NCI-H748 treated with DMSO at 0.1 percent for 48 hours (cell line): ENCODE measurements at places on chromosomes 6 and 20.

GRCh38 chr20:62843656-62844055, 18.0 kb downstream of the TCFL5 start:
- DNase-seq: no peak

DNA sequence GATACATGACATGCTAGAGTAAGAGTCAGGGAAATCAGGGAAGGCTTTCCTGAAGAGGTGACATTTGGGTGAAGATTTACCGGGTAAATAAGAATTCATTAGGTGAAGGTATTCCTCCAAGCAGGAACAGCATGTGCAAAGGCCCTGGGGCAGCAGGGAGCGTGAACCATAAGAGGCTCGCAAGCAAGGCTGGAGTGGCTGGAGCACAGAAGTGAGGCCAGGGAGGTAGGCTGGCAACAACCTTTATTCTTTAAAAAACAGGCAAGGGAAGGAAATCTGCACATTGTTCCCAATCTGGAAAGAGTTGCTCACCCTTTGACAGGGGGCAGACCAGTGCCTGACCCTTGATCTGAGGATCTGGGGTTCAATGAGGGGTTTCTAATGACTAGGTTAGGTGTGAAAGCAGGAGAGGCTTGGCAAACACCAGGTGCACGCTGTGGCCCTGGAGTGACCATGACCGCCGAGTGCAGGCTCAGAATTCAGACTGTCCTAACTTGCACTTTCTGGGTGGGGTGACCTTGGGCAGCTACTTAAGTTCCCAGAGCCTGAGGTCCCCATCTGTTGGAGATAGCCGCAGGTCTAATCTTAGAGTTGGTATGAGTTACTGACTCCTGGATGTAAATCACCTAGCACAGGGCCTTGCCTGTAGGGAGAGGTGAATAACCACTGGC, 1.9 kb downstream of the KIAA1755 start:
- no peak for DNase-seq

DNA sequence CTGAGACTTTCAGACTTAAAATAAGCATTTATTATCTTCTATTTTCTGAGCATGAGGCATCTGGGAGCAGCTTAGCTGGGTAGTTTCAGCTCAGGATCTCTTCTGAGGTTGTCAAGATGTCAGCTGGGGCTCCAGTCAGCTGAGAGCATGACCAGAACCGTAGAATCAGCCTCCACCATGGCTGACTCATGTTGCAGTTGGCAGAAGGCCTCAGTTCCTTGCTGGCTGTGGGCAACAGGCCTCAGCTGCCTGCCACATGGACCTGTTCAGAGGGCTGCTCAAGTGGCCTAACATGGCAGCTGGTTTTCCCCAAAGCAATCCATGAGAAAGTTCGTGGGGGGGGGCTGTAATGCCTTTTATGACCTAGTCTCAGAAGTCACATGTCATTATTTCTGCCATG, 142.3 kb downstream of the LY86 start:
- DNase-seq: no peak

DNA sequence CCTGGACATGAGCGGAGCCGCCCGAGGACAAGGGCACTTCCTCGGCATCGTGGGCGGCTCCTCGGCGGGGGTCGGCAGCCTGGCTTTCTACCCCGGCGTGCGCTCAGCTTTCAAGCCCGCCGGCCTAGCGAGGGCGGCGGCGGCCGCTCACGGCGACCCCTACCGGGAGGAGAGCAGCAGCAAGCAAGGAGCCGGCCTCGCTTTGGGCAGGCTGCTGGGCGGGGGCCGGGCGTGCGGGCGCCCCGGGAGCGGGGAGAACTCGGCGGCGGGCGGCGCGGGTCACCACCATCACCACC, 6.7 kb downstream of the PRDM13 start:
- DNase-seq: no peak

- no peak for DNase-seq
Observed at GRCh38 chr6:104952911-104953399, 4.0 kb upstream of the LIN28B start.

GRCh38 chr6:84808491-84809061, 44.2 kb upstream of the TBX18 start:
- DNase-seq: no peak

GRCh38 chr20:32819992-32820697, 391 bp downstream of the MAPRE1 start:
- DNase-seq: no peak

GRCh38 chr6:14350210-14350609, 232.6 kb downstream of the CD83 start:
- DNase-seq: no peak

DNA sequence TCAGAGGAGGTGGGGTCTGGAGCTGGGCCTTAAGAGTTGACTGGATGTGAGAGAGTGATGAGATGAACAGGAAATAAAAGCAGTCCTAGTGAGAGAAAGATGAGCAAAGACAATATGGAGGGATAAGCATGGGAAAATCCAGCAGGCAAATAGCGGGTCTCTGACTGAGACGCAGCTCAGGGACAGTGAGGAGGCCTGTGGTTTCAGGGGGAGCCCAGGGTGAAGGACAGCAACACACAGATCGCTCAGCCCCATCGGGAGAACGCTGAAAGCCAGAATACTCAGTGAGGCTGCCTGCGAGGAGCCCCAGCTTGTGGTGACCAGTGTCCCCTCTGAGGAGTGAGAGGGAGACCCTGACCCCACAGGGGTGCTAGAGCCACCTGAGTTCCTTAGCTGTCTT, 16.8 kb upstream of the DCDC2 start:
- no peak for DNase-seq

DNA sequence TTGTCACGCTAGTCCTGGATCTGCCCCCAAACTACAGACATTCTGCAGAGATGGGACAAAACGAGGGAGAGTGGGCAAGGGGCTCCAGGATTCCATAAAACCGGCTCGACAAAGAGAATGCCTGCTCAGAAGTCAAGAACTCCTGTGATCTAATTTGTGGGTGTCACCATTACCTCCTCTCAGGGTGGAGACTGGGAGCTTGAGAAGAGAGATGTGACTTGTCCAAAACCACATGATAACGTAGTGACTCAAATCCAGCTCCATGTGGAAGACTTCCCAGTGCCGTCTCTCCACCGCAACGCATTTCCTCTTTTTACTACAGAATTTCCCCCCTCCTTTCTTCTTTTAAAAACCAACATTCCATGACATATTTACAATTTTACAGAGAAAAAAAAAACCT, 44.3 kb downstream of the TRERF1 start:
- DNase-seq: no peak

DNA sequence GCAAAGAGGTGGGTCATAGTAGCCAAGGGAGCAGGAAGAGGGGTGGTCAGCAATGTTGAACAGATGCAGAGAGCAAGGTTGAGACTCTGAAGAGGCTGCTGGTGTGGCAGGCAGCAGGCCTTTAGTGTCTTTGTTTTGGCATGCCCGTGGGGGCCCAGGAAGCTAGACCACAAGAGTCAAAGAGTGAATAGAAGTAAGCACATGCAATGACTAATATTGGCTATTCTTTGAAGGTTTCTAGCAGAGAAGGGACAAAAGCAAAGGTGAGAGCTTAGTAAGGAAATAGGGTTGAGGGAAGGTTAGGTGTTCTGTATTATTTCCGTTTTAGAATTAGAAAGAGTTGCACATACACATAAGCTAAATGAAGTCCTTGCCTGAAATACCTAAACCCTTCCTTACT, 18.8 kb downstream of the TDRD6 start:
- DNase-seq: no peak

DNA sequence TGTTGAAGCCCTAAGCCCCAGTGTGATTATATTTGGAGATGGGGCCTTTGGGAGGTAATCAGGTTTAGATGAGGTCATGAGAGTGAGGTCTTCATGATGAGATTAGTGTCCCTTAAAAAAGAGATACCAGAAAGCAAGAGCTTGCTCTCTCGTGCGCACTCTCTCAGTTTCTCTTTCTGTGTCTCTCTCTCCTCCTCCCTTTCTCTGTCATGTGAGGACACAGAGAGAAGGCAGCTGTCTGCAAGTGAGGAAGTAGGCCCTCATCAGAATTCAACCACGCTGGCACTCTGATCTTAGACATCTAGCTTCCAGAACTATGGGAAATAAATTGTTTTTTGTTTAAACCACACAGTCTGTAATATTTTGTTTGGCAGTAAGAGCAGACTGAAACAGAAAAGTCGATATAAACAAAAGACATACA, 180.5 kb downstream of the IBTK start:
- DNase-seq: no peak

- DNase-seq: no peak
Observed at GRCh38 chr6:75261299-75261698, 17.7 kb upstream of the COX7A2 start.

GRCh38 chr20:19347943-19348456, 135.6 kb downstream of the SLC24A3 start:
- DNase-seq: no peak

- no peak for DNase-seq
Observed at GRCh38 chr6:69527921-69528476, 268.8 kb downstream of the LMBRD1 start.

GRCh38 chr6:37917566-37917965, 98.0 kb downstream of the ZFAND3 start:
- DNase-seq: no peak

- no peak for DNase-seq
Observed at GRCh38 chr6:25217302-25217701, 61.9 kb upstream of the CARMIL1 start.

DNA sequence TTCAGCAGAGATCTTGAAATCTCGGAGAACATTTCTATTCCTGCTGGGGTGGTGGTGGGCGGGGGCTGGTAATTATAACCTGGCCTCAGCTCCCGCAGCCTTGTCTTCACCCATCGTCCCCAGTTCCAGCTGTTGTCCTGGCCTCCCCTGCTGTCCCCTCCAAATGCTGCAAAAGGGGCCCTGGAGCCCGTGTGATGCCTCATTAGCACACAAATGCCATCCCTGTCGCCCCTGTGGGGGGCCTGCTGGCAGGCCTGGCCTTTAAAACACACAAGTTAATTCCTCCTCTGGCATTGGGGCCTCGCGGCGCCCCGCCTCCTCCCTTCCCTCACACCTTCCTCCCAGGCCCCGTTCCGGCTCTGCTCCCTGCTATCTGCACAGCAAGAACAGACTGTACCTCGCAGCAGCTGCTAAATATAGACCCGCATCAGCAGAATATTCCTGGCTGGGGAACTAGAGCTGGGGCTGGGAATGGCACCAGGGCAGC, 85.7 kb downstream of the CDH22 start:
- no peak for DNase-seq

GRCh38 chr6:134020543-134020942, 31.9 kb downstream of the SLC2A12 start:
- no peak for DNase-seq

GRCh38 chr6:40960742-40961430, 78.1 kb downstream of the UNC5CL start:
- DNase-seq: no peak

GRCh38 chr6:119978274-119978889, 628.8 kb upstream of the MAN1A1 start:
- no peak for DNase-seq

- DNase-seq: no peak
Observed at GRCh38 chr6:39076623-39077535, 28.3 kb downstream of the GLP1R start.

DNA sequence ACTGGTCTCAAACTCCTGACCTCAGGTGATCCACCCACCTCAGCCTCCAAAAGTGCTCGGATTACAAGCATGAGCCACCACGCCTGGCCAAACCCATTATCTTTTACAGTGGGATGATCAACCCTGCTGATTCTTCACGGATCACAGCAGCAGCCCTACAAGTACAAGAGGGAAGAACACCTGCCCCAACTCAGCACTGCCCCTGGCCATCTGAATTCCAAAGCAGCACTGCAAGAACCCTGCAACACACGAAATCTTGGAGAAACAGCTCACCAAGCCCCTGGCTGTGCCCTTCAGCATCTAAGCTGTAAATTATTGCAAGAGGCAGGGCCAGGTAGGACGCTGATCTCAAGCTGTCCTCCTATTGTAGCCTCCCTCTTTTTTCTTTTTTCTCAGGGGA, 54.5 kb upstream of the MC3R start:
- DNase-seq: no peak

- DNase-seq: no peak
Observed at GRCh38 chr20:59580146-59580946, 24.0 kb upstream of the PHACTR3 start.

DNA sequence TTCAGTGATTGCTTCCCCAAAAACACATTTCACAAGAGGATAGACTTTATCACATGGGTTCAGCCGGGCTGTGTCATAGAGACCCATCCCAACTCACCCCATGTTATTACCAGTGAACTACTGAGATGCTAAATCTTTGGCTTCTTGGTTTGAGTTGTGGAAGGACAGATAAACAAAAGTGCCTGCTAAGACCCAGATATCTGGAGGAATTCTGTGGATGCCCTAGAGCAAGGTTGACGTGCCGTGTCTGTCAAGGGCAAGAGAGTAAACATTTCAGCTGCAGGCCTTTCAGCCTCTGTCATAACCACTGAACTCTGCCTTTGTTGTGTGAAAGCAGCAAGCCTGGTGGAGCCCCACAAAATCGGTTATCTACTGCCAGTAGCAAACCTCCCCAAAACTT, 11.2 kb upstream of the THBD start:
- no peak for DNase-seq

GRCh38 chr6:166515072-166515810, 71.2 kb downstream of the RAMACL start:
- DNase-seq: no peak

GRCh38 chr6:159532155-159532554, 160.9 kb downstream of the SOD2 start:
- DNase-seq: no peak

- no peak for DNase-seq
Observed at GRCh38 chr6:168032005-168032760, 34.7 kb downstream of the KIF25 start.

GRCh38 chr6:162887981-162888689, 160.4 kb downstream of the PACRG start:
- DNase-seq: no peak

GRCh38 chr6:33595001-33595846, 15.1 kb upstream of the BAK1 start:
- no peak for DNase-seq

GRCh38 chr20:47127999-47128398, 228.5 kb downstream of the ZMYND8 start:
- no peak for DNase-seq

DNA sequence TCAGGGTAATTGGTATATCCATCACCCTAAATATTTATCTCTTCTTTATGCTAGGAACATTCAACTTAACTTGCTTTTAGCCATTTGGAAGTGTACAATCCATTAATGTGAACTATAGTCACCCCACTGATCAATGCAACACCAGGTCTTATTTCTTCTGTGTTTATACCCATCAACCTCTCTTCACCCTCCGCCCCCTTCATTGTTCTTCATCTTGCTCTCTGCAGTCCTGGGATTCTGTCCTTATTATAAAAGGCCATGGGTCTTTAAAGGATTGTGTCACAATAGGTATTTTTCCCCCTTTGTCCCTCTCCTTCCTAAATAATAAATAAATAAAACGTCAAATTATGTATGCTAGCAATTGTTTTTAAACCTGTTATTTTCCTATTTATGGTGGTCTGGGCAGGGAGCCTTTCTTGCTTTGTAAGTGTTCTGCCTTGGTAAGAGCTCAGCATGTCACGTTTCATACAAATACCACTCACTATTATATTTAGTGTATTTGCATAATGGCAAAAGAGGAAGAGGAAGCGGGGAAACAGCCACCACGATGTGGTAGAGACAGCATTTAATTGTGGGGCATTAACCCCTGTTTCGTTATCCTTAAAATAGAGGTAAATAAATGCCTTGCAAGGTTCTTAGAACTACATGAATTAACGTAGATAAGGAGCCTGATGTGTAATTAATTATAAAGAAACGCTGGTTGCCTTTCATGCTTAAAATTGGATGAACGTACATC, 1.9 kb downstream of the ABRACL start:
- DNase-seq: peak; percentile 35
